Activated T-helper 2 cell treated with anti-CD3 and anti-CD28 coated beads, Interferon-gamma antibody, Interleukin-2, Interleukin-4, amounts not matched to agents 10 μg/mL and 5 μg/mL and 100 μg/mL, durations not matched to agents 14 hours and 24 hours and 36 hours (primary cell): ENCODE measurements at places on chromosomes 16 and 17. TPM values are rescaled to one million over a fixed set of nuclear protein-coding genes. Genes with fewer than 3 reads are reported as not detected.

DNA sequence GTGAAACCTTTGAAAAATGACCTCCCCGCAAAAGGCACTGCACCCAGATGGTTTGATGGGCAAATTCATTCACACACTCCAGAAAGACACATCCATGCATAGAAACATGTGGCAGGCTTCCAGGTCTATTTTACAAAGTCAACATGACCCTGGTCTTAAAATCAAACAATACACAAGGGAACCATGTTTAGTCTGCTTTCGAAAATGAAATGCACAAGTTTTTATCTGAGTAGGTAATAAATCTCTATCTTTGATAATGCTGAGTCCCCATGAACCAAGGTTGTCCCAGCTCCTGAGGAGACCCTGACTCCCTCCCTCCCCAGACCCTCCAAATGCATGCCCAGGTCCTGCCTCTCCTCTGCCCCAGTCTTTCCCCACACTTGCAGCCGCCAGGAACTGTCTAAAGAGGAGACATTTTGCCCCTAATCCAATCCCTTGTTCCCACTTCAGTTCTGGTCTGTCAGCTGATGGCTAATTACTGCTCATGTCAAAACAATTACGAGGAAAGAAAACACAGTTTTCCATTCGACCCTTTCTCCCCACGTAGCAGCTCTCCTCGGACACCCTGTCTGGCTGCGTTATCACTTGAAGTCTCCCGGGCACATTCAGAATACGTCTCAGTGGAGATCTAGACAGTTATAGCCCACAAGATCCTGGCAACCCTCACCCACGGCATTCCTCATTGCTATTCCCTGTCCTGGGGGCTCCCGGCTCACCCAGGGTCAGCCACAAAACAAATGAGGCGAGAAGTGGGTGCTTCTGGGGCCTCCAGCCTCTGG is 68.8 kb upstream of the RCVRN start:
- no peak overlapping the region for H3K27ac ChIP-seq
- H3K4me1 ChIP-seq = peaks cover 2% of the 10 kb centered on the region
- H3K27me3 ChIP-seq = no peaks in the 10 kb centered on the region
- no peaks in the 10 kb centered on the region for H3K36me3 ChIP-seq
- DNase-seq = no peak

The TP53TG3 gene
- total RNA-seq = not detected in 2 replicates

DNA sequence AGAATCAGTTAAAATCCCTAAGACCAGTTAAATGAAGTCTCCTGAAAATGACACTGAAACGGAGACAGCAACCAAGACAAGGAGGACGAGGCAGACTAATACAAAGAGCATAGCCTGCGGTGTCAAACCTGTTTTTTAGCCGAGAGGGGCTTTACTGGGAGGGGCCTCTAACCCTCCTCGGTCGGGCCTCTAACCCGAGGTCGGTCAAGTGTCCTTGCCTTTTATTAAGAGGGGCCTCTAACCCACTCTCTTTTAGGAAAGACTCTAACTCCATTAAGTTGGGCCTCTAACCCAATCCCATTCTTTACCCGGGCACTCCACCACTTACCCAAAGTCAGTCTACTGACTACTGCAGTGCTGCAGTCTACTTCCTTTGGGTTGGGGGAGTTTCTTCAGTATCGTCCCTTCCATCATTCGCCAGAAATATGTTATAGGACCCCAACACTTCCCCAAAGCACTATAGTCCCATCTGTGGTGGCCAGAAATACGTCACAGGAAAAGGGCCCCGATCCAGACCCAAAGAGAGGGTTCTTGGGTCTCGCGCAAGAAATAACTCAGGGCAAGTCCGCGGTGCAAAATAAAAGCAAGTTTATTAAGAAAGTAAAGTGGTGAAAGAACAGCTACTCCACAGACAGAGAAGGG is 39.2 kb upstream of the ARL4D start:
- peaks cover 33% of the 10 kb centered on the region for H3K4me1 ChIP-seq
- no peaks in the 10 kb centered on the region for H3K27me3 ChIP-seq
- peaks cover 15% of the 10 kb centered on the region for H3K36me3 ChIP-seq
- peak overlapping the region; percentile 85 for H3K4me3 ChIP-seq
- peak overlapping the region; percentile 100 for H3K27ac ChIP-seq

The KRTAP9-9 gene
- not detected in 2 replicates for total RNA-seq

DNA sequence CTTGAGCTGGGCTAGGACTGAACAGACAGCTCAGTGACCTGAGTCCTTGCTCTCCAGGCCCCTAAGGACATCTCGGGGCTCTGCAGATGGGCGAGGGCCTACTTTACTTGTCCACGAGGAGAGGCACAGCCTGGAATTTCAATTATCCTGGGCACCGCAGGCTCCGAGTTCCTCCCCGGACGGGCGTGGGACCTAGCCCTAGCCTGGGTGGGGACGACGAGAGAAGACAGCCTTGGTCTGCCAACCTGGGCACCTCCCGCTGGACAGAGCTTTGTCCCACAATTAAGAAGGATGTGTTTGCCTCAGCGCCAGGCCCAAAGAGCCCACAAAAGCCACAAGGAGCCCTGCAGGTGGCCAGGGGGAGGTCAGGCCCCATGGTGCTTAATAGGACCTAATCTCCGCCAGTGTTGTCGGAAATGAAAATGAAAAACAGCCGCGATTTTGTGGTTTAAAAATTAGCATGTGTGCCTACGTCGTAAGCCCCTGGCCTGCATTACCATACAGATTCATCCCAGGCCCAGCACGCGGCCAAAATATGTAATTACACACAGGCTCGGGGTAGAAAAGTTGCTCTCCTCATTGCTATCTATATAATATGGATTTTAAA is 51.4 kb upstream of the LHX1 start:
- peaks cover 29% of the 10 kb centered on the region for H3K27me3 ChIP-seq
- H3K4me3 ChIP-seq = no peak overlapping the region
- H3K4me1 ChIP-seq = no peaks in the 10 kb centered on the region
- no peak overlapping the region for H3K27ac ChIP-seq
- H3K36me3 ChIP-seq = no peaks in the 10 kb centered on the region

The UTS2R gene
- total RNA-seq = 0.18 TPM in 1 of 2 replicates, not detected in the other

The TMEM238L gene
- total RNA-seq = not detected in 2 replicates

GRCh38 chr16:12903407-12904328 is 2.3 kb downstream of the SHISA9 start:
- no peak for DNase-seq
- H3K27me3 ChIP-seq = peaks cover 51% of the 10 kb centered on the region
- H3K36me3 ChIP-seq = no peaks in the 10 kb centered on the region
- no peak overlapping the region for H3K4me3 ChIP-seq

DNA sequence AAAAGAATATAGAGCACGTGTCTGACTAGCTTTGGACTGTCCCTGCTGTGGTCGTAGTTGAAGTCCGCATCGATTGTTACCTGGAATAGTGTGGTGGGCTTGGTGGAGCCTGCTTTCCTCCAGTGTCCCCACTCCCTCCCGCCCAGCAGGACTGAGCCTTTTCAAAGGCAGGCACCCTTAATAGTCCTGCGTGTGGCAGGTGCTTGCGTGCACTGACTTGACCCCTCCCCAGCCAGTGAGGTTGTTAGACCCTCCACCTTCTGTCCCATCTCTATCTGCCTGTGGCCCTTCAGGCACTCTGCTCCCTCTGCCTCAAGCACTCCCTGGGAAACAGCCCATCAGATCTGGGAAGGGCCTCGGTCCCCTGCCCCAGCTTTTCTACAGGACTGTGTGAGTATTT is 36.6 kb downstream of the TMEM11 start:
- H3K27me3 ChIP-seq = no peaks in the 10 kb centered on the region
- peaks cover 11% of the 10 kb centered on the region for H3K36me3 ChIP-seq
- H3K4me1 ChIP-seq = no peaks in the 10 kb centered on the region
- no peak overlapping the region for H3K4me3 ChIP-seq
- H3K27ac ChIP-seq = no peak overlapping the region

GRCh38 chr17:68102318-68102758 is 66.8 kb downstream of the KPNA2 start:
- peaks cover 32% of the 10 kb centered on the region for H3K4me1 ChIP-seq
- H3K27ac ChIP-seq = peak overlapping the region; percentile 77
- H3K27me3 ChIP-seq = no peaks in the 10 kb centered on the region

GRCh38 chr16:1121601-1122397 is 25.8 kb upstream of the C1QTNF8 start:
- no peaks in the 10 kb centered on the region for H3K4me1 ChIP-seq
- no peak overlapping the region for H3K27ac ChIP-seq
- no peaks in the 10 kb centered on the region for H3K27me3 ChIP-seq
- H3K36me3 ChIP-seq = no peaks in the 10 kb centered on the region
- DNase-seq = no peak

DNA sequence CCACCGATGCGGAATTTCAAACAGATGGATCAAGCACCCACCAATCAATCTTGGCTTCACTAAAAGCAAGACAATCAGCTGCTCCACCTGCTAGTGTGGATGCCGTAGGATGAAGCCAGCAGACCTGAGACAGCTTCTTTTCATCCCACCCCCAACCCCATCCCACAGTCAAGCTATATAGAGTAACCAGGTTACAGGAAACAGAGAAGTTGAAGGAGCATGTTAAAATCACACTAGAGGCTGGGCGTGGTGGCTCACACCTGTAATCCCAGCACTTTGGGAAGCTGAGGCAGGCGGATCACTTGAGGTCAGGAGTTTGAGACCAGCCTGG is 37.7 kb downstream of the CMTM4 start:
- no peak for DNase-seq
- no peak overlapping the region for H3K27ac ChIP-seq

- no peaks in the 10 kb centered on the region for H3K36me3 ChIP-seq
- no peaks in the 10 kb centered on the region for H3K27me3 ChIP-seq
- peaks cover 22% of the 10 kb centered on the region for H3K4me1 ChIP-seq
- H3K27ac ChIP-seq = no peak overlapping the region
- no peak overlapping the region for H3K4me3 ChIP-seq
- no peak for DNase-seq
Measured at GRCh38 chr17:45384047-45384788, 48.5 kb downstream of the ARHGAP27 start.

The UTP18 gene
- 75.7 and 78.7 TPM in 2 replicates for total RNA-seq

DNA sequence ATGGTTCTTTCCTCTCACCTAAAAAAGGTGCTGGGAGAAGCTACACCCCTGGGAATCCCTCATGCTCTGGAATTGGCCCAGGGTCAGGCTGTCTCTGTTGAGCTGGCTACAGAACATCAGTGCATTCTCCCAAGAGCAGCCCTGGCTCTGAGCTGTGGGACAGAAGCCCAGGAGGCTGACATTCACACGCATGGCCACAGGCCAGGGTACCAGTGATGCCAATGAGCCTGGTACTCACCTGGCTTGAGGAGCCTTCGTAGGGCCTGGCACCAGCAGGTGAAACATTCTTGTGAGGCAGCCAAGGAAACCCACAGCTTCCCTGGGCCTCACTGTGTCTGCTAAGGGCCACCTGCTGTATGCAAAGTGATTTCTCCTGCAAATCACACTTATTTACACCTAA is 121.7 kb upstream of the CCL2 start:
- no peaks in the 10 kb centered on the region for H3K27me3 ChIP-seq
- H3K4me1 ChIP-seq = no peaks in the 10 kb centered on the region
- H3K27ac ChIP-seq = no peak overlapping the region
- H3K36me3 ChIP-seq = no peaks in the 10 kb centered on the region
